Stimulated activated CD4-positive, alpha-beta T cell treated with anti-CD3 and anti-CD28 coated beads, Interleukin-1b, Interleukin-23, amount 100 ng/mL, for 4 hours (primary cell): ENCODE measurements at places on chromosomes 1 and 21.

GRCh38 chr1:56934430-56935060, 31.3 kb downstream of the C8B start:
- no peak for DNase-seq

GRCh38 chr1:171740356-171740863, 1.5 kb downstream of the VAMP4 start:
- no peak for DNase-seq

- no peak for DNase-seq
Measured at GRCh38 chr1:175765293-175765692, 21.9 kb upstream of the TNR start.

DNA sequence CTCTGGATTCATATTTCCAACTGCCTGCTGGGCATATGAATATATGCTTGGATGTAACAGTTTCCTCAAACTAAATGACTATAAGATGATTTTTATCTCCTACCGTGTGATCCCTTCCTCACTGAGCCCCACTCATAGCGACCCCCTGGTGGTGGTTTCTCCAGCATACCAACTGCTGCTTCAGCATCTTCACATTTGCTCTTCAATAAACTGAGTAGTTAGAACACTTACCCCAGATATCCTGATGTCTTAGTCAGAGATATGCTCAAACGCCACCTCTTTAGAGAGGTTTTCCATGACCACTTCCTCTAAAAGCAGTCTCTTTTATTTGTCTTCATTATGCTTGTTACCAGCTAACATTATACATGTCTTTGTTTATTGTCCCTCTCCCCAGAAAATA, 10.2 kb upstream of the HNRNPR start:
- DNase-seq, result no peak

GRCh38 chr1:8214501-8215173, 103.3 kb upstream of the SLC45A1 start:
- DNase-seq, result no peak

DNA sequence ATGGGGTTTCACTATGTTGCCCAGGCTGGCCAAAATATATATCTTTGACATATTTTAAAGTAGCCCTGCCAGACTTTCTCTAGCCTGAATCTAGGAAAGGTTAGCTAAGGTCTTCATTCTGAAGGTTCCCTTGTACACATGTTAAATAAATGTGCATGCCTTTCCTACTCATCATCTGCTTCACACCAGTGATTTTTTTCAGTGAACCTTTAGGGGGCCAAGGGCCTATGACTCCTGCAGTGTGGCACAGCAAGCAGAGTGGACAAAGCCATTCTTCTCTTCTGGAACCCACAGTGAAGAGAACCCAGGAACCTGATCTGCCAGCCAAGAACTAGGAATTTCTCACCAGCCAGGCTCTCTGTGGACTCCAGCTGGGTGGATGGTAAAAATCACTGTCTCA, 22.9 kb downstream of the CBR1 start:
- no peak for DNase-seq
